ENCODE measurements at places on chromosomes 3 and 15. TPM values are rescaled to one million over a fixed set of nuclear protein-coding genes. Genes with fewer than 3 reads are reported as not detected.

Gene ARGFX
- total RNA-seq = not detected

Gene STRC
- 0.17 TPM for total RNA-seq

Gene TMEM62
- total RNA-seq = 20.8 TPM

Gene TSC22D2
- 23.6 TPM for total RNA-seq

Gene PLSCR5
- total RNA-seq = not detected

Gene PBRM1
- total RNA-seq = 97.3 TPM

Gene TPM1
- total RNA-seq = 224 TPM

Gene CCR8
- not detected for total RNA-seq

Gene IDH3A
- total RNA-seq = 25.2 TPM

Gene NRG4
- not detected for total RNA-seq

Gene CLASP2
- total RNA-seq = 62.6 TPM

Gene ARHGEF26
- total RNA-seq = 1.3 TPM

Gene ZFAND6
- 160 TPM for total RNA-seq

Gene RAD51
- total RNA-seq = 0.77 TPM

Gene CRABP1
- total RNA-seq = not detected

Gene MESP2
- total RNA-seq = 0.99 TPM

Gene TMIE
- total RNA-seq = 0.51 TPM

Gene SI
- total RNA-seq = not detected

Gene GPR160
- total RNA-seq = 0.50 TPM

Gene LRRIQ4
- under 0.01 TPM for total RNA-seq

Gene MKRN2
- total RNA-seq = 37.7 TPM

Gene IL17RB
- 0.33 TPM for total RNA-seq

Gene CPEB1
- 62.3 TPM for total RNA-seq

Gene MST1
- 5.1 TPM for total RNA-seq

Gene CCR3
- 0.26 TPM for total RNA-seq

Gene NOX5
- 0.33 TPM for total RNA-seq

Gene ZNF385D
- total RNA-seq = 0.83 TPM

Gene SLC9C1
- not detected for total RNA-seq

Gene NR1I2
- under 0.01 TPM for total RNA-seq

Gene TMCO5A
- total RNA-seq = not detected

Measured in fibroblast of lung (primary cell).